ENCODE measurements at places on chromosomes 3 and 15.

DNA sequence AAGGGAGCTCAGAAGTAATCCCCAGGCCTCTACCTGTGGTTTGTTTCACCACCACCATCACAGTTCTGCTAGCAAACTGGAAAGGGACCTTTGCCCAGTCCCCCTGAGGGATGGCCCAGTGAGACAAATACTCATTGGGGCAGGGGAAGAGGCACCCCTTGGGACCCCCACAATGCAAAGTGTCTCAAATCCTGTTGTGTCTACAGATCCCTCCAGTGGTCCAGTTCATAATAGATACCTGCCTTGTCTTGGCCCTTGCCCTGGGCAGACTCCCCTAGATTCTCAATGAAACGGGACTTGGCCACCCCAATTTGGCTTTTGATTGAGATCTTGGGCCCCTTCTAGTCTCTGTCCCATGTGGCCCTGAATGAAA lies 43.8 kb upstream of the RAB6B start:
- no peak for DNase-seq

- DNase-seq, result no peak
Measured at GRCh38 chr3:116150655-116151167, 294.6 kb downstream of the LSAMP start.

- no peak for DNase-seq
Measured at GRCh38 chr15:52164631-52165265, 26.4 kb downstream of the GNB5 start.

- DNase-seq, result no peak
Measured at GRCh38 chr15:101455291-101456025, 34.0 kb downstream of the PCSK6 start.

DNA sequence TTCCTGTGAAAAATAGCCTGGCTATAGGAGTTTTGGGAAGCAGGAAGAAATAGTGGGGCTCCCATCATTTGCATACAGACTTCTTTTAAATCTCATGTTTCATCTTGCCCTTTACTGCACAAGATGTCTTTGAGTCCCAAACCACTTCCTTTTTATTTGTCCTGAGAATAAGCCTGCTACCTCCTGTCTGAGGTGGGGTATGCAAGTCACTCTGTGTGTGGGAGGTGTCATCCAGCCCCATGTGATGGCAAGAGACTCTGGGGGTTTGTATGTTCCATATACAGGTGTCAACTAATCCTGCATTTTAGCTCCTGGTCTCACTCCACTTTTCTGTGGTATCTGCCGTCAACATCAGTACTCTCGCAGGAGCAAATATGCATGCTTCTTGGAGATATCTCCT lies 102.0 kb downstream of the OTOL1 start:
- no peak for DNase-seq

DNA sequence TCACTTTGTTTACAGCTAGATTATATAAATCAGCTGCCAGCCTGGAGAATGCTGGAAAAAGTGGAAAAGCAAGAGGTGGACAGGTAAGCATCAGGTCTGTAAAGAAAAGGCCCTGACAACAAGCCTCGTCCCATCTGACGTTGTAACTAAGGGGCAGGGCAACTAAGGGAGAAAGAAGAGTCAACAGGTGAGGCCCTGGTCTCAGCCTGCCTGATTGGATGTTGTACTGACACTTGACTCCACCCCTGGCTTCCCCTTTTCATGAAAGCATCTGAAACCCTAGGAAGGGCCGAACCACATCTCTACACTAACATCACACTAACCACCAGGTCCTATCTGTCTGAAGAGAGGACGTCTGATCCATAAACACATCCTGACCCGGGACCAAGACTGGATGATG lies 357.6 kb upstream of the CFAP20DC start:
- no peak for DNase-seq

- DNase-seq, result no peak
Measured at GRCh38 chr3:134366928-134367811, 7.1 kb downstream of the AMOTL2 start.

DNA sequence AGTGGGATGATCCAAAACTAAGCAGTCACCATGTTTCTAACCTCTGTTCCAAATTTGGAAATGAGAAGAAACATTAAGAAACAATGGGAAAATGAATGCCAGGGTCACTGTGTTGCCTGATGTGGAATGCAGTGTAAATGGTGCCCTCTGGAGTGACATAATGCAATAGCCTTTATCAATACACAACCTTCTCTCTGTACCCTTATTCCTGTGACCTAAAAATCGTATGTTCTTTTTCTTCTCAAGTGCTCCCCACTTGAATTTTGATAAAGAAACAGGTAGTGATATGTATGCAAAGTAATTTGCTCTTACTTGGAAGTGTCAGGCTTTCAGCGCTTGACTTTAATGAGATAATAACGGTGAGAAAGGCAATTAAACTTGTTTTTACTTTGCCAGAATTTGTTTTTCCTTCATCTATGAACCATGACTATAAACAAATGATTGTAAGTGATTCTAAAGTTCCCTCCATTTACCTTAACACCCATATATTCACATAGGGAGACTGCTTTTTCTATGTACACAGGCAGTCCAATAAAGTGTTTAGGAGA lies 145.8 kb upstream of the THRB start:
- DNase-seq, result no peak

- no peak for DNase-seq
Measured at GRCh38 chr3:114872050-114872449, 275.0 kb downstream of the ZBTB20 start.

DNA sequence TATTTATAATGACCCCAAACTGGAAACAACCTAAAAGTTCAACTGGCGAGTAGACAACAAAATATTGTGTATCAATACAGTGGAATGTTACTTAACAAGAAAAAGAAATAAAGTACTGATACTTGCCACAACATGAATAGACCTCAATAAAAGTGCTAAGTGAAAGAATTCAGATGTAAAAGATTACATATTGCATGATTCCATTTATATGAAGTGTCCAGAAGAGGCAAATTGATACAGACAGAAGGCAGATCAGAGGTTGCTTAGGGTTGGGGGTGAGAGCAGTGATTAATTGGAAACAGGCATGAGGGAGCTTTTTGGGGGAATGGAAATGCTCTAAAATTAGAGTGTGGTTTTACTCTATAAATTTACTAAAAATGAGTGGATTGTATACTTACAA lies 183.3 kb downstream of the SATB1 start:
- DNase-seq, result no peak

- no peak for DNase-seq
Measured at GRCh38 chr3:155683344-155683720, 61.5 kb downstream of the PLCH1 start.

DNA sequence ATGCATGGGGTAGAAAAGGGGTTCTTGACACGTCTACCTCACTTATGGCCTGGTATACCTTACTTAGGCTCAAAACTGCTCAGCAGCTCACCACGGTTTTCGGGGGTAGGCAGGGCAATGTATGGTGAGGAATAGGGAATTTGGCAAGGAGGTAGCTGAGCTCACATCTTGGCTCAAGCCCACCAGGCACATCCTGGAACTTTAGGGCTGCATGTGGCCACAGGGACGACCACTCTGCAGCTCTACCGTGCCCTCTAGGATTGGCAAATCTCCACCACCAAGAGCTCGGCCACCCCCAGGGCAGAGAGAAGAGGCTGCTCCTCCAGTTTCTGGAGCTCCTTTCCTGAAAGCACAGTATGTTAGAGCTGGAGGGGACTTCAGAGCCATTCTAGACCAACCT lies 69.7 kb downstream of the MRPL46 start:
- no peak for DNase-seq

DNA sequence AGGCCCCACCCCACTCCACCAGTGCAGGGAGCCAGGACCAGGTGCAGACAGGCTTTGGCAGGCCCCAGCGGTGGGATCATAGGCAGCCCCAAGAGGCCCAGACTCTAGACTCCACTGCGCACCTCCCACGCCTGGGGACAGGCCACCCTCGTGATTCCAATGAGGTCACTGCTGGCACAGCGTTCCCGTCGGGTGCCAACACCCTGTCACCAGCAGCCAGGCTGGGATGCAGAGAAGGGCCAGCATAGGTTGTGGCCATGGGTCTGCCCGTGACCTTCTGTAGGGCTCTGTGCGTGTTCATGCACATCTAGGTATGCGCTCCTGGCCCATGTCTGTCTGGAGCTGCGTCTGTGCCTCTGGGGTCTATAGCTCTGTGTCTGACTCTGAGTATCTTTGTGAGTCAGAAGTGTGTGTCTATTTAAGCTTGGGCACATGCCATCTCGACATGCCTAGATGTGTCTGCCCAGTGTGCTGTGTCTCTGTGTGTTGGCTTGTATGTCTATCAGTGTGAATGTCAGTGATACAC lies 13.0 kb downstream of the VIPR1 start:
- DNase-seq, result no peak

DNA sequence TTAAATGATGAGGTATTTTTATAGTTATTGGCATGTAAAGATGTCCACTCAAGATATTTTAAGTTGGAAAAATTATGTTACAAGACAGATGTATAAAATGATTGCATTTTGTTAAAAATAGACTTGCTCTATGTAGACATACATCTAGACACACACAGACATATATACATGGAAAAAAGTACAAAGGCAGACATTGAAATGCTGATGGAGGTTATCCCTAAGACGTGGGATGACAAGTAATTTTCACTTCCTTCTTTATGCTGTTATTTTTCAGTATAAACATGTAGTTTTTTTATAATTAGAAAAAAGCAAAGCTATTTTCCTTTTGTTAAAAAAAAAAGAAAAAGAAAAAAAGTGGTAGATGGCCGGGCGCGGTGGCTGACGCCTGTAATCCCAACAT lies 7.2 kb downstream of the HOMER2 start:
- DNase-seq, result no peak

DNA sequence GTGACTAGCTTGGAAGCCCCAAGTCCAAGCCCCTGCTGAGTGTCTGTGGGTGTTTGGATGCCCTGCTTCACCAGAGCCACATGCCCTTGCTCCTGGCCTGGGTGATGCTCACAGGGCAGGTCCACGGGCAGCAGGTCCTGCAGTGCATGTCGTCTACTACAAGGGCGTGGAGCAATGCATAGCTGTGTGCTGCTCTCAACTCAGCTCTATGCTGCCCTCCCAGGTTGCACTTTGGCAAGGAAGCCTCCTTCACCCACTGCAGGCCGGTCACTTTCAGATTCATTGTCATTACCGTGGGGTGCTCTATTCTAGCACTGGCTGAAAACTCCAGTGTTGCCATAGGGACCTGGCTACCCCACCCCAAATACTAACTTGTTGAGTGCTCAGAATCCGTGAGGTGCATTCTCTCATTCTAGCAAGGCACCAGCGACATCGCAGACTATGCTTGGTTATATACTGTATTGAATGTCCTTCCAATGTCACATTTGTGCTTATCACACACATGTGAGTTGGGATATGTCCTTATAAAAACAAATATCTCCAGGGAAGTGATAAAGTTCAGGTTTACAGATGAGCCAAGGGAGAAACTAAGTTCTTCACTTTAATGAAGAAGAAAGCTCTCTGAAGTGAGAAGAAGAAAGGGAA lies 51.8 kb downstream of the GRAMD1C start:
- no peak for DNase-seq

DNA sequence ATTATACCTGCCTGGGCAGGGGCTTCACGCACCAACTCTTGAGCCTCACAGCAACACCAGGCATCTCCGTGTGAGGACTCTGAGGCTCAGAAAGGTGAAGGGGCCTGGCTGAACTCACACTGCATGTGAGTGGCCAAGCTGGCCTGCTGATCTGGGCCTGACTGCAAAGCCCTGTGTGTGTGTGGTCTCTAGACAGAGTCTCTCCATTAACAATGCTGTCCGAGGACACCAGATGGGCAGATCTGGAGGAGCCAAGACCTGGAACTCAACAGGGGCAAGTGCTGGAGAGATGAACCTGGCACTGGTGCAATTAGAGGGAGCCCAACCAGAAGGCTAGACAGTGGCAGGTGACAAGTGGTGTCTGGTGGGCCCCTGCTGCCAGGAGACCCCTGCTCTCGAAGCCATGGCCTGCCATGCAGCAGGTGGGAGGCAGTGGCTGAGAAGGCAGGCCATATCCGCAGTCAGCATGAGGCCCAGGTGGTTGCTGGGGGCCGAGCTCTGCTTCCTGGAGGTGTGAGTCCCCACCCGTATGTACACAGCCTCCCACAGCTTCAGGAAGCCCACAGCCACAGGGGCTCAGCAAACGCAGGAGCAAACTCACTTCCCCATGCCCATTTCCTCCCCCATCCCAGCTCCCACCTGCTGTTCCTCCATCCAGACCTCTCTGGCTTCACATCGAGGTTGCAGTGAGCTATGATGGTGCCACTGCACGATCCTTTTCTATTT lies 39.0 kb downstream of the CYP11A1 start:
- no peak for DNase-seq

- no peak for DNase-seq
Measured at GRCh38 chr3:11077466-11077865, 76.8 kb upstream of the HRH1 start.

GRCh38 chr3:2354702-2355101 lies 256.0 kb downstream of the CNTN4 start:
- DNase-seq, result no peak

DNA sequence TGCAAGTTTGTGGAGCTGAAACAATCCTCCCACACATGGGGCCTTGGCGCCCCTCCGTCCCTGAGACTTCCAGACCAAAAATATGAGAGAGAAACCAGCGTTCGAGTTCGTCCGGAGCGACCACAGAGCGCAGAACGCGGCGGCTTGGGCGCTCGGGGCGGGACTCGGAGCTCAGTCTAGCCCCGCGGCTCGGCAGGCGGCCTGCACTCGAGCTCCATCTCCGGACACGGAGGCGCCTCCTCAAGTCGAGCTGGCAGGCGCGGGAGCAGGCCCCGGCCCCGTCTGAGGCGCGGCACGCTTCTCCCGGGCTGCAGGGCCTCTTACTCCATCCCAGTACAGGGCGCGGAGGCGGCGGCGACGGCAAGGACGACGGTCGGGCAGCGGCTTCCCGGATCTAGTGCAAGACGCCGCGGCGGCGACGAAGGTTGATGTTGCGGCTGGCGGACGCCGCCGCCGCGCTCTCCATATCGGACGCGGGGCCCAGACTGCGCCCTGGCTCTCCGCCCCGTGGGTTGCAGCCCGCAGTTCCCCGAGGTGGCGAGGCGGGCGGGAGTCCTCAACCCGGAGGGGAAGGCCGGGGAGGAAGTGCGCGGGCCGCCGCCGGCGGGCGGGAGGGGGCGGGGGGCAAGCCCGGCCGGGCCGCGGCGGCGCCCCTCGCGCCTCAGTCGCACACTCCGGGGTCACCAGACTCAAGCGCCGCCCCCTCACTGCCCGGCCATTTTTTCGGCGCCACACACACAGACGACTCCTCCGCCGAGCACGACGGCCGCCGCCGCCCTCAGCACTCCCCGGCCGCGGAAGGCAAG lies 674 bp downstream of the MSL2 start:
- peak; percentile 86 for DNase-seq

- no peak for DNase-seq
Measured at GRCh38 chr15:92102395-92102755, 248.9 kb downstream of the SLCO3A1 start.
